Naive thymus-derived CD8-positive, alpha-beta T cell (primary cell): ENCODE measurements at places on chromosomes 2 and 18.

- DNase-seq = no peak
These were observed 931.9 kb downstream of the DCDC2C start for GRCh38 chr2:4635289-4635688.

- no peak for DNase-seq
These were observed 147.9 kb downstream of the B3GNT2 start for GRCh38 chr2:62343636-62344337.

GRCh38 chr2:100842241-100842922 lies 22.4 kb downstream of the NPAS2 start:
- no peak for DNase-seq

GRCh38 chr2:236354973-236355595 lies 90.9 kb upstream of the ASB18 start:
- no peak for DNase-seq

GRCh38 chr2:236862961-236863728 lies 222.5 kb upstream of the COPS8 start:
- no peak for DNase-seq

DNA sequence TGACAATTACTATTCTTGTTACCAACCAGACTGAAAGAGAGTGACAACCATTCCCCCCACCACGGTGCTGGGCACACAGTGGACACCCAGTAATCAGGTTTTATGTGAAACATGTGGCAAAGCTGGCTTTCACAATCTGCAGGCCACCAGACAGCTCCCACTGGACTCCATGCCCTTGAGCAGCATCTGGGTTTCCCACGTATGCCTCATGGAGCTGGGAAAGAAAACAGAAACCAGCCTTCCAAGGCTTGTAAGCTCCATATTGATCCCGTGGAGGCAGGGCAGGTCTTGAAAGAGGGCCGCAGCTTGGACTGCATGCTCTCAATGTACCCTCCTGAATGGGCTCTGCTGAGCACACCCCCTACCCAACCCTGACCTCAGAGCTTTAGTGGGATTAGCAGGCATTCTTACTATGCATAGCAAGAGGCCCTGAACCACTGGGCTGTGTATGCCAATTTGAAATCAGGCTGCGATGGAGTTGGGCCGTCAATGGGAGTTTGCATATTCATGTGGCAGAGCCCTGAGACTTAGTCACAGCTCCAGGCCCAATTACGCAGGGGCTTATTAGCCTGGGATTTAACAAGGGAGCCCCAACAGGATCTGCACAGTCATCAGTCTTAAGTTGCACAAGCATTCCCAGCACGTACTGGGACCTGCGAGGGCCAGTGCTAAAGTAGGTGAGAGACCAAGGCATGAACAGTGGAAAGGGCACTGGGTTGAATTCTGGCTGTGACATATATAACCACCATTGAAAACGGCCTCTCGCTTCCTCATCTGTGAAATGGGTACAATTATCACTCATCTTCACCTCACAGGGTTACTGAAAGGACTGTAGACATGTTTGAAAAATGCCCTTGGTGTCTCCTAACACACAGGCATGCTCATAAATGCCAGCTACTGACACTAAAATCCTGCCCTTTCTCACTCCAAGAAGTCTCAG lies 10.5 kb downstream of the C1QL2 start:
- no peak for DNase-seq

DNA sequence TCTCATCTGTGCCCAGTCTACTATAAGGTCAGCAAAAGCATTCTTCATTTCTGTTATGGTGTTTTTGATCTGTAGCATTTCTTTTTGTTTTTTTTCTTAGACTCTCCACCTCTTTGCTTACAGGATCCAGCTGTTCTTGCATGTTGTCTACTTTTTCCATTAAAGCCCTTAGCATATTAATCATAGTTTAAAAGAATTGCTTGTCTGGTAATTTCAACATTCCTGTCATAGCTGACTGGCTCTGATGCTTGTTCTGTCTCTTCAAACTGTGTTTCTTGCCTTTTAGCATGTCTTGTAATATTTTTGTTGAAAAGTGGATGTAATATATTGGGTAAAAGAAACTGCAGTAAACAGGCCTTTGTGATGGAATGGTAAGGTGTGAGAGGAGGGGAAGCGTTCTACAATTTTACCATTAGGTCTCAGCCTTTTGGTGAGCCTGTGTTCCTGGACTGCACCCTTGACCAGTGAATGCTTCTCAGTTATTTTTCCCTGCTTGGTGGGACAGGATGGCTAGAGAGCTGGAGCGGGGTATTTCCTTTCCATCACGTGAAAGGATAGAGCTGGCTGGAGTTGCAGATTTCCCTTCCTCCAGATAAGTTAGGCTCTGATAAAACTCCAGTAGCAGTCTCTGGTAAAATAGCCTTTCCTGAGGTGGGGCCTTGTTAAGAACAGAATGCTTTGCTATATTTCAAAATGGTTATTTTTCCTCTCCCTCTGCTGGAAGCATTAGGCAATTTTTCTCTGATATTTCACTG lies 65.4 kb downstream of the PLA2R1 start:
- no peak for DNase-seq

GRCh38 chr2:36675579-36676282 lies 20.8 kb upstream of the VIT start:
- DNase-seq = no peak

GRCh38 chr2:236772220-236772837 lies 202.7 kb downstream of the ACKR3 start:
- no peak for DNase-seq

DNA sequence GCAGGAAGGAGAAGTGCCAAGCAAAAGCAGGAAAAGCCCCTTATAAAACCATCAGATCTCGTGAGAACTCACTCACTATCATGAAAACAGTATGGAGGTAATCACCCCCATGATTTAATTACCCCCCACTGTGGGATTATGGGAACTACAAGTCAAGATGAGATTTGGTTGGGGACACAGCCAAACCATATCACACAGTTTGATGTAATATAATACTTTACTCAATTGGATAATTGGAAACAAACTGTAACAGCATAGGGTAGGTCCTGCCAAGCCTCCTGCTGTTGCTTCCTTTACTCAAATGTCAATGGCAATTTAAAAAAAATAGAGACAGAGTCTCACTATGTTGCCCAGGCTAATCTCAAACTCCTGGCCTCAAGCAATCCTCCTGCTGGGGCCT lies 15.5 kb upstream of the METTL21A start:
- no peak for DNase-seq

DNA sequence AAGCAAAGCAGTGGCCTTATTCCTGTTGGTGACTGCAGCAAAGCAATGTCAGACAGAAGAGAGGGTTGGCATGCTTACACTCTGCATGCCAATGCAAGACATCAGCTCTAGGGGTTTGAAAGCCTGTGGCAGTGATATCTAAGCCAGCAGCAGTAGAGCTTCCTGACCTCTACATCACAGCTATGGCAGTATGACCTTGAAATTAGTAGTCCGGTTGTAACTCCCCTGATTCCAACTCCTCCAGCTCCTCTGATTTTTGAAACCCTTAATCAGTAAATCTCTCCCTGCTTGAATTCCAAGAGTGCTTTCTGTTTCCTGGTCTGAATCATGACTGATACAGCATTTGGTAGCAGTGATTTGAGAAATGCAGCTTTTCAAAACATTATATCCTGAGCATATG lies 60.0 kb upstream of the LRP1B start:
- no peak for DNase-seq

- no peak for DNase-seq
These were observed 4.1 kb upstream of the ITPRIPL1 start for GRCh38 chr2:96320728-96321622.

DNA sequence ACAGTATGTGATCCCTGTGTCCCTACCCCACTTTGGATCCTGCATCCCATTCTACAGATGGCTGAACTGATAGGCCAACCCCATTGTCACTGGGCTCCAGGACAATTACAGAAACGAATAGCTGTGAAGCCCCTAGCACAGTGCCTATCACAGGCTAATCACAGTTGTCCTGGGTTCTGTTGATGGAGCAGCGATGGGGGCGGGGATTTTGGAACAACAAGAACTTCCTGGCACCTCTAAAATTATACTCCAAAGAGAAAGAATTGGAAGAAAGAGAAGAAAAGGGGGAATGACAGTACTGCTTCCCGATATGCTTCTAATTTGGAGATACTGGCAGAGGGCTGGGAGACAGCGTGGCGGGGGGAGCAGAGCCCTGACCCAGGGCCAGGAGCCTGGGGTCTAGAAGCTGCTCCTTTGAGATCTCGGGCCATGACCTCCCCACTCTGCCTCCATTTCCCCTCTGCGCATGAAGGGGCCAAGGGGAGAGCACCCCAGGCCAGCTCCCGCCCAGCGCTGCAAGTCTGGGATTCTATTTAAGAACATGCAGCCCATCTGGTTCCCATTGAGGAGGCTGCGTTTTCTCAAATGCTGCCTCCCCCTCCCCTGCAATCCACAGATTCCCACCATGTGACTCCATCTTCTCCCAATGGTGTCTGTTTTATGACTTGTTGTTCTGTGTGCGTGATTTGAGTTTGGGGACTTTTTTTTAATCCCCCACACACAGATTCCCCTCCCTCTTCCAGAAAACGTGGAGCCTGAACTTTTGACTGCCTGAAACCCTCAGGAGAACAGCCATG lies 202.7 kb downstream of the CYP26B1 start:
- DNase-seq = no peak

DNA sequence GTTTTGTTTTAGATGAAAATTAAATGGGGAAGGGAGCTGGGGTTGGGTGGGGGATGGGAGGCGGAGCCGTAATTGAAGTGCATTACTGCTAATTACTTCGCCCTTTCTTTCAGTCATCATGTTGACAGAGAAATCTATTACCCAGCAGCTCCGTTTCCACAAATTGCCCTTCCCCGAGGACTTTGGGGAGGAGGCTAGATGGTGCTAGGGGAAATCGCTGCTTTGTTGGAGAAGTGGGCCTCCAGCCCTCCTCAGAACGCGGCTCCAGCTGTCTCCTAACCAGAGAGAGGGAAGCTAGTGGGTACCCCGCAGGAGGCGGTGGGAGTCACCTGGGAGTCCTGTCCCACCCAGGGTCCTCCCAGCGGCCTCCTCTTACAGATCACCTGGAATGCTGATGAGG lies 130.9 kb upstream of the MYCN start:
- no peak for DNase-seq

DNA sequence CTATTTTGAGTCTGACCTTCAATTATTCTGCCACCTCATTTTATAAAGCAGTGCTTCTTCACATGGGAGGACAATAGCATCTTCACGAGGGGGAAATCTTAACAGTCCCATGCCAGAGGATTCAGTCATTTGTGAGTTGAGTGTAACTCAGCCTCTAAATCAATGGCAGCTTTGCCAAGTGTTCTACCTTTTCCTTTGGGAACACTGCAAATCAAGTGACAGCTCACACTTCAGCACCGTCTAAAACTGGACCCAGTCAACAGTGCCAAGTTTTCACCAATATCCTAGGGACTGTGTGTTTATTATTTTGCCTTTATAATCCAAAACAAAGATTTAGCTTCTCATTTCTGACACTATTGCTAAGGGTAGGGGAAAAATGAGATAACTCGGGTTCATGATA lies 133.6 kb downstream of the FIGN start:
- DNase-seq = no peak

GRCh38 chr2:655626-656025 lies 21.6 kb downstream of the TMEM18 start:
- DNase-seq = no peak

DNA sequence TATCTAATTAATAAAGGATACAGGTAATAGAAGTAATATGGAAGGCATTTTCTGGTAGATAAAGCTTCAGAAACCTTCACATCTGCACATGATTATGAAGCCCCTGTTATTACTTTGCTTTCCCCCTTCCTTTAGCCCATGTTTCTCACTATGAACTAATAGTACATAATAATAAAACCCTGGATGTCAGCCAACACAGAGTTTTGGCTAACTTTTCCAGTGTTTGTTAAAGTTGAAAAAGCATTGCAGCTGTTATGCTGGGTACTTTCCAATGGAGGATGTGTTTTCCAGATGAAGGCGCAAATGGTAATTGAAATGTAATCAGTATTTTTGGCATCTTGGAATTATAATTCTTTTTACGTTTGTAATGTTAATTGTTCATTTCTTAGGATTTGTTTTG lies 43.5 kb downstream of the SPTBN1 start:
- no peak for DNase-seq

DNA sequence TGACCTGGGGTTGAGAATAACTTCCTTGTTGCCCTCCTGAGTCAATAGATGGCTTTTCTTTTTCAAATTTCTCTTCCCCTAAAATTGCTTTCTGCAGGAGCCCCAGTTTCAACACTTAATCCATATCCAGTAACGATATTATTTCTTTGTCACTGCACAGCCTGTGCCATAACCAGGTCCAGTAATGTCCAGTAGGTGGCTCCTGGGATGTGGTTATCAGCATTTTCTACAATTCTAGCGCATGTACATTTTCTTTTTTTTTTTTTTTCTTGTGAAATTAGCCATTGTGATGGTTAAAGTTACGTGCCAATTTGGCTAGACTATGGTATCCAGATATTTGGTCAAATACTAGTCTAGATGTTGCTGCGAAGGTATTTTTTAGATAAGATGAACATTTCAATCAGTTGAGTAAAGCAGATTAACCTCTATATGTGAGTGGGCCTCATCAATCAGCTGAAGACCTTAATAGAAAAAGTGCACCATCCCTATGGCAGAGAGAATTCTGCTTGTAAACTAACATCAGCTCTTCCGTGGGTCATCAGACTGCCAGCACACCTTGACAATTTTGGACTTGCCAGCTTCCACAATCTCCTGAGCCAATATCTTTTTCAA lies 72.9 kb upstream of the SCG2 start:
- DNase-seq = no peak

- DNase-seq = no peak
These were observed 2.6 kb downstream of the USP14 start for GRCh38 chr18:160831-161570.

GRCh38 chr2:1647417-1648240 lies 96.7 kb downstream of the PXDN start:
- no peak for DNase-seq

- no peak for DNase-seq
These were observed 1.7 kb downstream of the VAPA start for GRCh38 chr18:9915291-9916076.

GRCh38 chr2:113012436-113013335 lies 7.4 kb downstream of the IL36A start:
- DNase-seq = no peak

DNA sequence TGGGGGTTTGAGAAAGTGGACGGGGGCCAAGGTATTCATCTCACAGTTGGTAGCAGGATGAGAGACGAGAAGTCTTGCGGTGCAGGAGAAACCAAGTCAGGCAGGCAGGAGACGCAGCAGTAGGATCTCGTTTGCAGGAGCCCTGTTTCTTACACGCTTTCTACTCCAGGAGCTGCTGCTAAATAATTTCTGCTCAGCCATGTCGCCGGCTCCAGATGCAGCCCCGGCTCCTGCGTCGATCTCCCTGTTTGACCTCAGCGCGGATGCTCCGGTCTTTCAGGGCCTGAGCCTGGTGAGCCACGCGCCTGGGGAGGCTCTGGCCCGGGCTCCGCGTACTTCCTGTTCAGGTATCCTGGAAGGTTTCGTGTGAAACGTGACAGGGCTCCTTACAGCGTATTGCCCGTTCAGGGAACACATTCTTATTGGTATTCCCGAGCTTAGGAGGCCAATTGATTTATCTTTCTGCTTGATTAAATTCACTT lies 494 bp downstream of the ANKZF1 start:
- peak; percentile 36 for DNase-seq
